ENCODE measurements at places on chromosomes 12 and 14.

DNA sequence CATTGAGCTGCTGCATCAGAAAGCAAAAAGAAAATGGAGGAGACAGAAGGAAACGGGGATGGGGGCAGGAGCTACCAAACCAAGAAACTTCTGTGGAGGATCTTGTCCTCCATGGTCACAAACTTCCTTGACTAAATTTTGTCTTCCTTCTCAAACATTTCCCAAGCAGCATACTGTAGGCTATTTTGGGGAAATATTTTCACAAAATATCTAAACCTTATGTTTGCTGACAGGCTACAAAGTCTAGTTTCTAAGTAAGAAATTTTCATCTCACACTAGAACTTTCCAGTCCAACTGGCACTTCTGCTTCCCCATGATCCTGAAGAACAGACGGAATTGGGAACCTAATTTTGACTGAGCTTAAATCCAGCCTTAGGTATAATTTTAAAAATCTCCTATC lies 552.0 kb downstream of the SNAPC1 start:
- no peak for DNase-seq

- DNase-seq, result no peak
Measured at GRCh38 chr12:12774791-12775190, 10.7 kb upstream of the APOLD1 start.

GRCh38 chr12:46372544-46373300 lies at the start of gene SLC38A2:
SLC38A2 (minus strand) TSS chr12:46372773; CDS start chr12:46371293, 1,480 bp downstream.
- DNase-seq, result peak; percentile 95

- DNase-seq, result no peak
Measured at GRCh38 chr12:115216301-115216700, 532.3 kb upstream of the TBX3 start.

GRCh38 chr14:72535485-72535884 lies 358.4 kb downstream of the DPF3 start:
- DNase-seq, result no peak

- no peak for DNase-seq
Measured at GRCh38 chr14:95045836-95046430, 111.4 kb downstream of the DICER1 start.

- no peak for DNase-seq
Measured at GRCh38 chr14:68364792-68365192, 428.1 kb downstream of the ZFP36L1 start.

DNA sequence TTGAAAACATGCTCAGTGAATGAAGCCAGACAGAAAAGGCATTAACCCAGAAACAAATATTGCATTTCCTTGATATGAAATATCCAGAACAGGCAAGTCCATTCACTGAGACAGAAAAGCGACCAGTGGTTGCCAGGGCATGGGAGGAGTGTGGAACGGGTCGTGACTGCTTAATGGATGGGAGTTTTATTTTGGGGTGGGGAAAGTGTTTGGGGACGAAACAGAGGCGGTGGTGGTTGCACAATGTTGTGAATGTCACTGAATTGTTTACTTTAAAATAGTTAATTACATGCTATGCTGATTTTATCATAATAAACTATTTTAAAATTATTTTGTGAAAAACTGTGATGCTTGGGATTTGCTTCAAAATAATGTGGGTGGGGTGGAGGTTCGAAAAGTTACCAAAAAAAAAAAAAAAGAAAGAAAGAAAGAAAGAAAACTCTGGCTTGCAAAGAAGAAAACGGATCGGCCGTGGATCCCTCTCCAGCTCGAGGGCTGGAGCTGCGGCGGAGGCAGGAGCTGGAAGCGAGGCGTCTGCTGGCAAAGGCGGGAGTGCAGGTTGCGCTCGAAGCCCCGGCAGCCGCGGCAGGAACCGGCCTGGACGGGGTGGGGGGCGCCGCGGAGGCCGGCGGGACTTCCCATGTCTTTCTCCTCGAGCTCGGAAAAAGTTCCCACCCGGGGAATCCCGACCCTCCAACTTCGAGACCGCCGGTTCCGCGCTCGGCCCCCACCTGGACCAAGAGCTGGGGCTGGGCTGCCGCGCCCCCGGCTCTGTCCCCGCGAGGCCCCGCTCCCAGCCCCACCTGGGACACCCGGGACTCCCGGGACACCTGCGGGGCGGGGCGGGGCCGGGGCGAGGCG lies 524 bp upstream of the P2RX2 start:
- no peak for DNase-seq

- no peak for DNase-seq
Measured at GRCh38 chr12:117063162-117063911, 35.9 kb downstream of the TESC start.

- no peak for DNase-seq
Measured at GRCh38 chr12:103326190-103326589, 169.6 kb downstream of the C12orf42 start.

DNA sequence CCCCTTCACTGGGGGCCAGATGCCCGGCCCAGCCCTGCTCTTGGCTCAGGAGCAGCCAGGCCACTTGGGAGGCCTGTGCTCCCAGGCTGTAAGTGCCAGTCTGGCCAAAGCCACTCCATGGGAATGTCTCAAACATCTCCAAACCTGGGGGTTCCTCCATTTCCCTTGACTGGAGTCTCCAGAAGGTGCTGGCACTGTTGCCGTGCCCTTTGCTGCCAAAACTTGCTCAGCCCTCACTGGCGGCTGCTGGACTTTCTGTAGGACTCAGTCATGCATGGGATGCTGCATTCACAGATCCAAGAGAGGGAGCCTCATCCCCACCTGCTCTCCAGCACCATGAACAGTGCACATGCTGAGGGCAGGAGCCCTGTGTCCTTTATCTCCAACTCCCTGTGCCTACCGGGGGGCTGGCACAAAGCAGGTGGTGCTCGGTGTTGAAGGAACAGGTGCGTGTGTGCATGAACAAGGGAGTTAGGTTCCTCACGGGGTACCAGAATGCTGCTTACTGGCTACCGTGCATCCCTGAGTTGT lies 9.6 kb upstream of the OTUB2 start:
- DNase-seq, result no peak

DNA sequence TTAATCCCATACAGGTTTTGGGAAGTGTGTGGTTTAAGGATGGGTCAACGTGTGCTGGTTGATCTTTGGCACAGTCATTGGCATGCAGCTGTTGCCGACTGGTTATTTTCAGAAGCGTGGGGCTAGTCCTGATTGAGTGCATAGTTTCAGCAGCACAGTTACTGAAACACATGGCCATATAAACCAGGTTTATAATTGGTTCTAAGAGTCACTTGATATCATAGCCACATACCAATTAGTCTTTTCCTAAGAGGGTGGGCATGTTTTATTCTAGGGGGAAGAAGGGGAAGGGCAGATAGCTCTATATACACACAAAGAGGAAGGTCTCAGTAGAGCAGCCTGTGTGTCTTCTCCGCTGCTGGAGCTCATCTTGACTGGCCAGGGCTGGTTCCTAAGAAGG lies 11.0 kb upstream of the RPS6KL1 start:
- no peak for DNase-seq

DNA sequence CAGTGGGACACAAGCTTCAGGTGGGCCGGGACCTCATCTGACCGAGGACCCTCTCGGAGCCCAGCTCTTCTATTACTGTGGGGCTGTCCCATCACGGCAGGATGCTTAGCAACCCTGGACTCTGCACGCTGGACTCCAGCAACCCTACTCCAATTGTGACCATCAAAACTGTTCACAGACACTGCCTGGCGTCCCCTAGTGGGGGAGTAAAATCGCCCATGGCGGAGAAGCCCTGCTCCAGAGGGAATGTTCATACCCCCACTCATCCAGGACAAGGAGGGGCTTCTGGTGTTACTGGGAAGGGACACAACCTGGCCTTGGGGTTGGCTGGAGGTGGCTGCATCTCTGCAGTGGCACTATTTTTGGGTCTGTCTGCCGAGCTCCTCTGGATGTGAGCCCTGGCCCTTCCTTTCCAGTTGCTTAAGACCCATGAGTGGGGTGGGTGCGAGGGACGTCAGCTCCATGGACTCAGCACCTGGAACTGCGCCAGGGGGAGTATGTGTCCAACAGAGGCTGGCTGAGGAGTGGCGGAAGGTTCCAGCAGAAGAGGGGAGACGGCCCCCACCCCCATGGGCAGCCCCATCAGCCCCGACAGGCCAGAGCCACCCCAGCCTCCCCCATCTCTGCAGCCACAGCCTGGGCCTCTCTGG lies 103.8 kb downstream of the RFLNA start:
- no peak for DNase-seq

- peak; percentile 64 for DNase-seq
Measured at GRCh38 chr12:57124261-57124877, 3.9 kb upstream of the LRP1 start.

GRCh38 chr12:96213869-96214268 lies 19.7 kb downstream of the ELK3 start:
- DNase-seq, result no peak

DNA sequence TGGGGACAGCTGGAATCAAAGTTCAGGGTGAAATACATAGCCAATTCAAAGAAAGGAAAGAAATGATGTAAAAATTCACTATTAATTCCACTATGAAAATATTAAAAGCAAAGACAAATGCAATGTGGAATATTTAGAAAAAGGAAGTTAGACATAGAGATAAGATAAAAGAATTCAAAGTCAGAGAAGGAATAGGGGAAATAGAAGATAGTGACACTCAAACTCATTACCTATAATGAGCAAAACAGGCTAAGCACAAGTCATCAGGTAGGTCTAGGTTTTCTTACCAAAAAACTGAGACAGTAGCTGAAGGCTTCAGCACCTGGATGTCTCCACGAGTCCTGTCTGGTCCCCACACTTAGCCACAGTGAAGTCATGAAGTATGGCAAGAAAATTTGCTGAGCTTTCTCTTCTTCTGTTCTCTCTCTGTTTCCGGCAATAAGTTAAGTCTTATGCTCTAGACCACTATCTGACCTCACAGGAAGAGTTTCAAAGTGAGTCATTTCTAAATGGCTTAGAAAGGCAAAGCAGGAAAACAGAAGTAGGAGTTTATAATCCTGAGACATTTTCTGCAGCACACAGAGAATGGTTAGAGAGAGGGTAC lies at the start of gene C3AR1:
C3AR1 (minus strand) TSS at position 369 of the 604 bp plus-strand sequence. CDS start 6,174 bp downstream, outside the sequence.
- DNase-seq, result no peak

DNA sequence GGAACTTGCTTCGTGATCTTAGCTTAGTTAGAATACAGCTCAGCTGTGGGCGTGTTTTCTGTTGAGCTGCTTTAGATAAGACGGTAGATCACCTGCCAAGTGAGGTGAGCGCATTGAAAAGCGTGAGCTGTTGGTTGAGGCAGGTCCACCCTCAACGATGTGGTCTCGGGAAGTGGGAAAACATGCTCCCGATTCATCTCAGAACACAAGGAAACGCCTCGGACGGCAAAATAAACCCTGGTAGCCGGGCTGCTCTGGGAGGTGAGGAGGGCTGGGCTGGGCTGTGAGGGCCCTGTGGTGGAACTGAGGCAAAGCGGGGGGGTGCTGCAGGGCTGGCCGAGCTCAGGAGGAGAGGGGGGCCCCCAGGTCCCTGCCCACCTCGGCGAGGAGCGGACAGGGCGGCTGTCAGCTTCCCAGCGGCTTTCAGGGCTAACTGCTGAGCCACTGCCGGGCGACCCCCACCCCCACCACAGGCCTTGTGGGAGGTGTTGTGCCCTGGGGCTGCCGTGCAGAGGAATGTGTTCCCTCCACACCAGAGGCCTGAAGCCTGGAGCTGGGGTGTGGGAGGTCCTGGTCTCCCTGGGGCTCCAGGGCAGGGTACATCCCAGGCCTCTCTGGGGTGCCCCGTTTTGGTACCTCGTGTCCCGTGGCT lies 30.7 kb downstream of the NOC4L start:
- DNase-seq, result no peak

DNA sequence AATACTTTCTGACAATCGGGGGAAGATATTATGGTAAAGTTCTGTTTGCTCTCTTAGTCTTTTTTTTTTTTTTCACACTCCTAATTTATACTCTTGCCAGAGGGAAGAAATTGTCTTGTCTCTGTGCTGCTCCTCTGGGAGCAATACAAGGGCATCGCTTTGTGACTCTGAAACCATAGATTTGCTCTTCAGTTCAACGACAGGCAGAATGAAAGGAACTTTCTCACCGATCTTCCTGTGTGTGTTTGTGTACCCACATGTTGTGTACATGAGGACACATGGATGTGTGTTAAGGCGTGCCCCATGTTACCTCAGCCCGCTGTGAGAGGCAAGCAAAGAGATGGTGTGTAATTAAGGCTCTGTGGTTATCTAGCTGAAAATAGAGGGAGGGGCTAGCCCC lies 457.6 kb downstream of the EGLN3 start:
- no peak for DNase-seq
